Dermis microvascular lymphatic vessel endothelial cell (primary cell): ENCODE measurements at places on chromosomes 1 and 21.

- DNase-seq, result no peak
Observed at GRCh38 chr1:172941945-172942344, 108.8 kb downstream of the TNFSF18 start.

DNA sequence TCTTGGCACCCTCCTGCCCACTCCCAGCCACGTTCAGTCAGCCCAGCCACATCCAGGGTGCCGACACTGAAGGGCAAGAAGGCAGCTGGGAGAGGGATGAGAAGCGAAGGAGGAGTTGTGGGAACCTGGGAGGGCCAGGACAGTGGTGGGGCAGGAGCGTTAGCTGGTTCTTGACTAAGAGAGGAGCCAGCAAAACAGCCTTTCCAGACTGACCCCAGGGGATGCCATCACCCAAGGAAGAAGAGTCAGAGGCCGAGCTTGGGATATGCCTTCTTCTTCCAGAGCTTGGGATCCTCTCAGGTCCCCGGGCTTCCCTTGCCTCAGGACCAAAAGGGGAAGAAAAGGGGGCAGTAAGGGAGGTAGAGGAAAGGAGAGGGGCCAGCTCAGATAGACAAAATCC, 7.2 kb downstream of the INKA2 start:
- no peak for DNase-seq

- no peak for DNase-seq
Observed at GRCh38 chr1:98044071-98044697, 123.3 kb upstream of the DPYD start.

DNA sequence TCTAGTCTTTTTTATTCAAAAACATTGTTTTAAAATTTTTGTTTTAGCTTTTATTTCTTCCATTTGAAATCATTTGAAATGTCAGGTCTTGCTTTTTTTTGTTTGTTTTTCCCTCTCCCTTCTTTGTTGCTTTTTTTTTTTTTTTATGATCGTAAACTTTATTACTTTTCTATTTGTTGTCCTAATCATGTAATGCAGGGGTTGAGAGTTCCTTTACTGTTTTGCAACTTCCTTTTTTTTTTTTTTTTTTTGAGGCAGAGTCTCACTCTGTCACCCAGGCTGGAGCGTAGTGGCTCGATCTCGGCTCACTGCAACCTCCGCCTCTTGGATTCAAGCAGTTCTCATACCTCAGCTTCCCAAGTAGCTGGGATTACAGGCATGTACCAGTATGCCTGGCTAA, 24.8 kb downstream of the IVNS1ABP start:
- DNase-seq, result no peak

- DNase-seq, result no peak
Observed at GRCh38 chr1:201215531-201216357, 25.1 kb downstream of the IGFN1 start.

DNA sequence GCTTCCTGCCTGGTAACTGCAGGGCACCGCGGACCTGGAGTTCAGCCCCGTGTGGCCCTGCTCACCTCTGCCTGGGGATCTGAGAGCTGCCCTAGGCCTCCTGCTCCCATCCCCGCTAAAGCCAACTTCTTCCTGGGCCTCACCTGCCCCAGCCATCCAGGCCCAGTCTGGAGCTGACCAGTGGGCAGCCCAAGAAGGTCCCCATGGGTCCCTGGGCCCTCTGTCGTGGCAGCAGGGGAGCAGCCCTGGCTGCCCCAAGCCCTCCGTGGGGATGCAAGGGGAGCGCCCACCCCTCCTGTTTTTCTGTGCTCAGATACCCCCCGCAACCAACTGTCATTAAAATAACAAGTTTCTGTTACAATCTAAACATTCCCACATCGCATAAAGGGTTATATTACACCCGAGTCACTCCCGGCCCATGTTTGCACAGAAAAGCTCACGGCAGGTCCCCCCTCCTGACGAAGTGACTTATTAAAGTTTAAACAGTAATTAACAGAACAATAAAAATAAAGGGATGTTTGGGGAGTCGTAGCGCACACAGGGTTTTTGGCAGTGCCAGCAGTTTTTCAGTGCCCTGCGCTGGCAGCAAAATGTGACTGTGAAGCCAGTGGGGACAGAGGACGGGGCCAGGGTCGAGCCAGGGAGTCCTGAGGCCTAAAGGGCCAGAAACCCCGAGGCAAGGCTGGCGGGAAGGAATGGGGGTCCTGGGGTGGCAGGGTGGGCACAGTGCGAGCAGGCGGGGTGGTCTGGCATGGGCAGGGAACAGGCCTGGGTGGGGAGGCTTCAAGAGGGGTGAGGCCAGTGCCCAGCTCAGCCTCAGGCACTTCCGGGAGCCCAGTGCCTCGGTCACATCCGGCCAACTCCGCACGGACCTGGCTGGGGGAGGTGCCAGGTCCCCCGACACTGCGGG, 121.5 kb downstream of the CASZ1 start:
- no peak for DNase-seq

GRCh38 chr1:227950735-227951346, 3.1 kb upstream of the WNT9A start:
- DNase-seq, result no peak

DNA sequence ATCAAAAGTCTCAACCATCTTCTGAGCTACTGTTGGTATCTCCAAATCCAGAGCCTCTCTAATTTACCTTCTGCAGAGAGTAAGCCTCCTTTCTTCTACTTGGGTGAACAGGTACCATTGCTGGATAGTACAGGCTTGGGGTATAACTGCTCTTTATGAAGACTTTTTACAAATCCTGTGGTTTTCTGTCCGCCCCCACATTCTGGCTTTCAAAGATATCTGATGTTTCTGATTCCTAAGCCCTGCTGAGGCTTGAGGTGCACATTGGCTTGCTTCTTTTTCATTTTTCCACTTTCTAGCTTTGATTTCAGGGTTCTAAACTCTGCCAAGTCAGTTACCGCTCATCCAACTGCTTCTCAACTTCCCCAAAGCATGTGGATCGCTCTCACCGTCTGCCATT, 37.1 kb downstream of the TENT5C start:
- DNase-seq, result no peak

DNA sequence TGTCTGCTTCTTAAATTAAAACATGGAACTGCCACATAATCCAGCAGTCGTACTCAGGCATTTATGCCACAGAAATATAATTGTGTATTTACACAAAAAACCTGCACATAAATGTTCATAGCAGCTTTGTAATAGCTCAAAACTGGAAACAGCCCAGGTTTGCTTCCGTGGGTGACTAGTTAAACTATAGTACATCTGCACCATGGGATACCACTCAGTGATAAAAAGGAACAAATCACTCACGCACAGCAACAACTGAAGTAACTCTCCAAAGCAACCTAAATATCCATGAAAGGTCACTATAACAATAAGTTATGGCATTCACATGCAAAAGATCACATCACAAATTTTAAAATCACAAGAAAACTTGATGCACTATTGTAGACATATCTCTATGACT, 64.4 kb downstream of the KCNT2 start:
- DNase-seq, result no peak

GRCh38 chr1:8903410-8903809, 24.9 kb upstream of the ENO1 start:
- DNase-seq, result no peak

GRCh38 chr1:42931911-42932422, 26.7 kb downstream of the SLC2A1 start:
- DNase-seq, result no peak

DNA sequence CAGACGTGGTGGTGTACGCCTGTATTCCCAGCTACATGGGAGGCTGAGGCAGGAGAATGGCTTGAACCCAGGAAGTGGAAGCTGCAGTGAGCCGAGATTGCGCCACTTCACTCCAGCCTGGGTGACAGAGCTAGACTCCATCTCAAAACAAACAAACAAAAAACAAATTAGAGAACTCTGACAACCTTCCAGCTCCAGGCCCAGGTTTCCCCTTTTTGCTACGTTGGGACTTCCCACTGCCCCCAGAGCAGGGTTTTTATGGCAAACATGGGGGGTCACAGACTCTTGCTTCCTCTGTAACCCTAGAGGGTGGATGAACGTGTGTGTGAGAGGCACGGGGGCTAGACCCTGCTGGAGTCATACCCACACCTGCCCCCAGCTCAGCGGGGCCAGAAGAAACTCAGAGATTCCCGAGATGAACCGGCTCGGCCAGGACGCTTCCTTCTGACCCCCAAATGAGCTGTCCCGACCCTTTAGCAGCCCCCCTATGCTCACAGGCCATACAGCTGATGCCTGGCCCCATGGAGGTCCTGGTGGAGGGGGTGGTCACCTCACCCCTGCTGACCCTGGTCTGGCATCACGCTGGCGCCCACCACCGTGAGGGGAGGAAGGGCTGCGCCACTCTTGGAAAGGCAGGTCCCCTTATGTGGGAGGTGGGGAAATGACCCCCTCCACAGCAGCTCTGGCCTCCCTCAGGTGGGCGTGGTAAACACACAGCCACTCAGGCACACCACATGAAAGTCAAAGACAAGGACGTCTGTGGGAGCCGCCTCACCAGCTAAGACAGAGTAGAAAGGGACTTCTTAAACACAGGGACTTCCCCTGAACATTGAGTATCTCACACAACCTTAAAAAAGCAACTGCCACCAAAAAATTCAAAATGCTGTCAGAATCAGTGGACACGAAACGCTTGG, 7.1 kb downstream of the GPR157 start:
- no peak for DNase-seq

DNA sequence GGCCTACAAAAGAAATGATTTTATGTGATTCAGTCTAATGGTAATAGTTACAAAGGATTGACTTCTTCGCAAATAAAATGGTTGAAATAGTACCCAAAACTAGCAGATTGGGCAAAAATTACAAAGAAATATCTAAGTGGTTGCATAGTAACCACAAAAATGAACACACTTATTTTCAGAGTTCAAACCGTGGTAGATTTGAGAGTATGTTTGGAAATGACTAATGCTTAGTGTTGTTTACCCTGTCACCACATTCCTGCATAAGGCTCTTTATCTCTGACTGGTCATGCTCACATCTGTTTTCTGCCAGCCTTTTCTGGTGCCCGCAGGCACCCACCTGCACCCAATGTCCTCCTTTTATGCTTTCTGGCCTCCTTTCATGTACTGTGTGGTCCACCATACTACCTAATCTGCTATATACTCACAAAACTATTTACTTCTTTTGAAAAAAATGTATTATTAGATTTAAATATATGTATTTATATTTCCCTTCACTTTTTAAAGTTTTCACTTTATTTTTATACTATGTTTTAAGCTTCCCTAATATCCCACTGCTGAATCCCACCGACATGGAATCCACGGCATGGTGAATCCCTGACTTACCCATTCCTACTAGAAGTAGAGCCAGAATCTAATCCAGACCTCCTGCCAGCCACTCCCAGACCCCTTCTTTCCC, 30.3 kb downstream of the PTPRC start:
- DNase-seq, result peak; percentile 9

DNA sequence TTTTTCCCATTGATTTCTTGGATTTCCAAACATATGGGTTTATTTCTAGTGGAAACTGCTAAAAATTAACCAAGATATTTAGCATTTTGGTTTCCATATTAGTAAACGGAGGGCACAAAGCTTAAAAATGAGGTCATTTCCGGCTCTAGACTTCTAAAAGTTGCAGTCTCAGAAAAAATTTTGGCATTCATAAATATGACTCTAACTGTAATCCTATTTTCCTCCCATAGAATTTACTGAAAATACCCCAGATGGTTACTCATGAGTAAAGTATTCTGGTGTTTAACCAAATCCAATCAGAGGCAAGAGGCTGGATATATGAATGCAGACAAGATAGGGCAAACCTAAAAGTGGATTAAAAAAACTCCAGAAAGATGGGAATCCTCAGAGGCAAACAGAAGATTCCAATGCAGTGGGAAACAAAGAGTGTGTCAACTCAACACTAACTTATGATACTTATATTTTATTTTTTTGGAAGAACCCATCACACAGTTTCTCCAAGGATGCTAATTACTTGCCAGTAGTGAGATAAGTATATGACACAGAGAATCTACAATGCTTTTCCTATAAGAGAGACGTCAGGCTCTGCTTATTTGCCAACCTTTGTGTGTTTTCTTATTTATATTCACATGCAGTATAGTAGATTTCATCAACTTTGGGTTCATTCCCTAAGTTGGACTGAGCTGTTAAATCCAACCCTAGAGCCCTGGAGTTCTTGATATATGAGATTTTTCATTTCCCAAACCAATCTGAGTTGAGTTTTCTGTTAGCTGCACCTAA, 90.1 kb upstream of the BCL10 start:
- peak; percentile 58 for DNase-seq

DNA sequence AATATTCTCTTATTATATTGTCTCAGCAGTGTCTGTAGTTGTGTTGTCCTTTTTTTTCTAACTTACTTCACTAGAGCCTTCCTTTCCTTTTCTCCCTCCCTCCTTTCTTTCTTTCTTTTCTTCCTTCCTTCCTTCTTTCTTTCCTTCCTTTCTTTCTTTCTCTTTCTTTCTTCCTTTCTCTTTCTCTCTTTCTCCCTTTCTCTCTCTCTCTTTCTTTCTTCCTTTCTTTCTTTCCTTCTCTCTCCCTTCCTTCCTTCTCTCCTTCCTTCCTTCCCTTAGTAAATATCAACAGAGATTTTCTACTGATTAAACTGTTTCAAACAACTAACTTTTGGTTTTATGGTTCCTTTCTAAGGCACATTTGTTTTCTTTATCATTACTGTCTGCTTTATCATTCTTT, 43.1 kb upstream of the PGBD5 start:
- DNase-seq, result no peak

DNA sequence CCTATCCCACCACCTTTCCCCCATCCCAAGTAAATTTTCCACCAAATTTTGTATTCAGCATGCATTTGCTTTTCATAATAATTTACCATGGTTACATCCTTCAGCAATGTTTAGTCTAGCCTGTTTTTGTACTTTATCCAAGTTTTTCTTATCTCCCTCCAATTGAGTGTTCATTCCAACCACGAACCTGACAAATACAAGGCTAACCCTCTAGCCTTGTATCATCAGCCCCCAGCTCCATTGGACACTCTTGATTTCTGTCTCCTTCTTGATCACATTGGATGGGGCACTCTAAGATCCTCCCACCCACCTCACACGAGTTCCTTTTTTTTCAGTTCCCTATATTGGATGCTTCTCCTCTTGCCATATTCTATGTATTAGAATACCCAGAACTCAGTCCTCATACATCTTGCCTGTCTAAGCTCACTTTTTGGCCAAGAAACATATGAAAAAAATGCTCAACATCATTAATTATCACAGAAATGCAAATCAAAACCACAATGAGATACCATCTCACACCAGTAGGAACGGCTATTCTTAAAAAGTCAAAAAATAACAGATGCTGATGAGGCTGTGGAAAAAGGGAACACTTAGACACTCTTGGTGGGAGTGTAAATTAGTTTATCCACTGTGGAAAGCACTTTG, 40.5 kb upstream of the SLC35F3 start:
- no peak for DNase-seq

DNA sequence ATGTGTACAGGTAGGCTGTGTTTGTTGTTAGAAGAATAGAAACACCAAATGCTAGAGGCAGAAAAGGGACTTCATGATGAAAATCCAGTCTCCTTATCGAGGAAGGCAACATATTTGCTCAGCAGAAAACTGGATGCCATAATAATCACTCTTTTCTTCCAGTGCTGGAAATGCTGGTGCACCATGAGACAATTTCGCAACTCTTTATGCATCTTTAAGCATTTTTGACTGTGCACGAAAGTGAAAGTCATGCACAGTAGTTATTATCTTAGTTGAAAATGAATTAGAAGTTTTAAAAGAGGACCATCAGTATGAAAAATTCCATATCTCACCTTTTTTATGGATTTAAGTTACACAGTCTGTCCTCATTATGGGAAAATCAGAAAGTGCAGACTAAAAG, 29.1 kb downstream of the SMYD2 start:
- no peak for DNase-seq

- no peak for DNase-seq
Observed at GRCh38 chr1:246083416-246083815, 423.7 kb downstream of the SMYD3 start.
